NCI-H1436 (cell line): ENCODE measurements at places on chromosomes 4 and X.

GRCh38 chr4:143713955-143714625 is 13.6 kb upstream of the FREM3 start:
- DNase-seq, result no peak

GRCh38 chr4:8472158-8472688 is 31.6 kb downstream of the TRMT44 start:
- DNase-seq, result no peak

DNA sequence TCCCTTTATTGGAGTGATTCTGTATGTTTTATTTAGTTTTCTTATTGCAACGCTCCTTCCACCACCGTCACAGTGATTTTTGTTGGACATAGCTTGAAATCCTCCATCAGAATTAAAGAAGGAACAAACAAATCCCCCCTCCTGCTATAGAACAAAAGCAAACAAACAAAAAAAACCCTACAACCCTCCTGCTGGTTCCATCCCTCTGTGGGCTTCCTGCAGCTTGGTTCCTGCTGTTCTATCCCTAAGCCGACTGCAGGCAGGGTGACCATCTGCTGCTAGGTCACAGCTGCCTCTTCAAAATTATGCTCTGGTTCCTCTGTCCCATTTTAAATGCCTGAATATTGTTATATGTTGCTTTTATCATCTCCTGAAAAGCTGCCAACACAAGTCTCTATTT is 116.8 kb upstream of the AGA start:
- no peak for DNase-seq

DNA sequence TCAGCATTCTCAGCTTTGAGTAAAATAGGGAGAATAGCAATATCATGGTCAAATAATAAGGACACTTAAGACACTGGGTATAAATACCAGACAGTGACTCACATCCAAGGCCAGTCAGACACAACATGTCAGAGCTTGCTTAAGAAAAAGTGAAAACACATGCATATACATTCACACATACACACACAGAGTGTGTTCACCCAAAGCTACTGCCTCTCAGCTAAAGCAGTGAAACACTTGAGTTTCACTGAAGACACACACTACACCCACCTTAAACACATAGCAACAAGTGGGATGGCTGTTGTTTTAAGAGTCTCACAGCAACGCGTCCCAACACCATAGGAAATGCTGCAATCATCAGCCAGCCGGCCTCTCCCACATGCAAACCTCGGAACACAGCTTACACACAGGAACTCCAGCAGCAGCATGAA is 14.4 kb downstream of the SHROOM4 start:
- DNase-seq, result no peak

DNA sequence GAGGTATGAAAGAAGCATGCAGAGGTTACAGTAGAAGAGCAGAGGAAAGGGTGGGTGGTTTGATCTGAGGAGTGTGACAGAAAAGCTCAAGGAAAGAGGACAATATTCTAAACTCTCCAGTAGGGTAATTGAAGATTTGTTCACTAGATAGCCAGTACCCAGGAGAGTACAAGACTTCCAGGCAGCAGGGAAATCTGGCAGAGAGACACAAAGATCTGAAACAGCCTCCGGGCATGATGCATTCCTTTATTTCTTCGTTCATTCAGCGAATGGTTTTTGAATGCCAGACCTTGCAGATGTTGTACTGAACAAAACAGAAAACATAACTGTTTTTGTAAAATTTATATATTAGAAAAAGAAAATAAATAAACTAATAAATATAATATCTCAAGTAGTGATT is 766.6 kb downstream of the FAT4 start:
- no peak for DNase-seq

DNA sequence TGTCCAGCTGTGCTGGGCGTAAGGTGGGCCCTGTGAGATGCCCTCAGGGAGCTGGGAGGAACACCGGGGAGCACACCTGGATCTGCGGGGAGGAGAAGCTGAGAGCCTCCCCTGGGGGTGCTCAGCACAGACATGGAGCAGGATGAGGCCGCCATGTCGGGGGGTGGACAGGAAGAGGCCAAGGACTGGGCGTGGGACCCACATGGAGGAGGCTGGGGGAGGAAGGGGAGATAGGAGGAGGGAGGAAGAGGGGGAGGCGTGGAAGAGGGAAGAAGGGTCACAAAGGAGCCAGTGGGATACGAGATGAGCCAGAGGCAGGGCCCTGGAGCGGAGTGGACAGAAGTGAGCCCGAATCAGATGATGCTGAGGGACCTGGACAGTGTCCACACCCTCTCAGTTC is 66.3 kb downstream of the ZFYVE28 start:
- DNase-seq, result no peak

DNA sequence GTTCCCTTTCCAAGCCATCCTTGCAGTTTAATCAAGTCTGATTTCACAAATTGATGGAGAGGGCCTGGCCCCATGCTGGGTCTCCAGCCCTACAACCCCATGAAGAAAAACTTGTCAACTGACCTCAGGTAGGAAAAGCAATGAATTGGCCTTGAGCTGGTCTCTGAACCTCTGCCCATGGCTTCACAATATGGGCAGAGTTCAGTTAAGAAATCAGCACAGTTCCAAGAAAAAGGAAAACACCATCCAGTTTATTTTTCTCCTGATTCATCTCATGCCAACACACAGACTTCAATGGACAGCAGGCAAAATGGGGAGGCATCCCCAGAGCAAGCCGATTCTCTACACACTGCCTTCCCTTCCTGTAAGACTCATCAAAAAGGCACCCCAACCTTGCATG is 3.3 kb downstream of the RIPPLY1 start:
- no peak for DNase-seq

DNA sequence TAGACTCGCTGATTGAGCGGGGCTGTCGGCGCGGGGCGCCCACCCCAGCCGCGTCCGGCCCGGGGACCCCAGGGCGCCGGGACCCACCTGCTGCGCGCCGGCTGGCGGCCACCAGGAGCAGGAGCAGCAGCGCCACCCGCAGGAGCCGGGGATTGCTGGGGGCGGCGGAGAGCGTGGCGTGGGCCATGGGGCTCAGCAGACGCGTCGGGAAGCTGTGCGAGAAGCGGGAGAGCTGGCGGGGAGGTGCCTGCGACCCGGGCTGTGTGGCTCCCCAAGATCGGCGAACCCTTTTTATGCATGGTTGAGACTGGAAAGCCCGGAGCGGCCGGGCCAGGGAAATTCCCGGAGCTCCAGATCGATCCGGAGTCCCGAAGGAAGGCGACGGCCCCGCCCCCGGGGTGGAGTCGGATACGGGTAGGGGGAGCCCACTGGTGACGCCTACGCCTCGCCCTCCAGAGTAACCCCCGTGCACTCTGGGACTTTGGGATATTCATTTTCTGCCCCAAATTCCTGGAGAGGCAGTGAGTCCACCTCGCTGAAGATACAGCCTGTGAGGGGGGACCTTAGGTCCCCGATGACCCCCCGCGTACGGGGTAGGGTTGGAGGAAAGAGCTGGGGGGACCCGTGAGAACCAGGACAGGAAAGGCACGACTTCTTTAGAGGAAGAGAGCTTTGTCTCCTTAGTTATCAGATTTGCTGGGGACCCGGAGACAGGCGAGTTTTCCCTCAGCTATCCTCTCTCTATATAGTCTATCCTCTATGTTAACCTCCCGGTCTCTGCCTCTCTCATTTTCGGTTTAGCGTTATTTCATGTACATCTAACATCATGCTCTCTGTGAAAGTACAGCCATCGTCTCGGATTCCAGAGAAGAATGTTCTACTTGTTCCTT is at the start of gene CXCL3:
Gene CXCL3 (minus strand): TSS at position 265 of the 890 bp plus-strand sequence. CDS start 78 bp downstream, at position 187.
- no peak for DNase-seq

DNA sequence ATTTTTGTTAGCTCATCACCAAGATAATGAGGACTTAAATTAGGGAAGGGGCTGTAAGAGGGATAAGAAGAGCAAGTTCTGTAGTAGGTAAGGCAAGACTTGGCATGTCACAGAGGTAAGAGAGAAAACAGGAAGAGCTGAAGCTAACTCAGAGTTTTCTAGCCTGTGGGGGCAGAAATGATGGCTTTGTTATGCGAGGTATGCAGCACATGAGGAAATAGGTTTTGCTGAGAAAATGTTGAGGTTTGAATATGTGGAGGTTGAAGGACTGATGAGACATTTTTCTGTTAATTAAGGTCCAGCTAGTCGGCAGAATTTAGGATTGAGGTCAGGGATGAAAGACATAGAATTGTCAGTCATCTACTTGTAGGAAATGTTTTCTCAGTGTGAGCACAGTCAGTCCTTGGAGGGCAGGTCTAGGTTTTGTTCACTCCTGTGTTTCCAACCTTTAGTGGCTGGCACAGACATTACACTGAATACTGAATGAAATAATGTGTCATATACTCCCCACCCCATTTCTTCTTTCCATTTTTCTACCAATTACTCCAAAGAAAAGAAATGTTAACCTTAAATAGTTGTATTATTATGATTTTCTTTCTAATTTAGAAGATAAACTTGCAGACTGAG is 154.0 kb upstream of the AADAT start:
- DNase-seq, result no peak

GRCh38 chr4:95386410-95386809 is 162.4 kb downstream of the UNC5C start:
- no peak for DNase-seq

- DNase-seq, result no peak
Measured at GRCh38 chr4:158822348-158822747, 53.5 kb downstream of the FNIP2 start.

GRCh38 chrX:67787196-67787595 is 243.4 kb downstream of the AR start:
- no peak for DNase-seq

- no peak for DNase-seq
Measured at GRCh38 chrX:153719238-153719637, 4.9 kb downstream of the BCAP31 start.

- DNase-seq, result no peak
Measured at GRCh38 chr4:6331018-6331417, 61.4 kb downstream of the WFS1 start.

DNA sequence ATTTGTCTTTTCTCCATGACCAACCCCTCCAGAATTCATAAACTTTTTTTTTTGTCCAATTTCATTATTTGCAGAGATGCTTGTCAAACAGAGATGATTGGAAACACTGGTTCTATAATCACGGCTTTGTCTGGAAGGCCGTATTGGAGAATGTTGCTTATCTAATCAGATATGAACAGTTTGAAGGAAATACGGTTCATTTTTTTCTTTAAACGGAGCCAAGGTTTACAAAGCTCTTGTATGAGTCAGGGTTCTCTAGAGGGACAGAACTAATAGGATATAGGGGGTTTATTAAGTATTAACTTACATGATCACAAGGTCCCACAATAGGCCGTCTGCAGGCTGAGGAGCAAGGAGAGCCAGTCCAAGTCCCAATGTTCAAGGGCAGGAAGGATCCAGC is 1415.8 kb downstream of the C4orf33 start:
- no peak for DNase-seq
